ENCODE measurements at places on chromosomes 12 and 14.

- DNase-seq, result no peak
Measured at GRCh38 chr12:11761869-11762567, 112.5 kb downstream of the ETV6 start.

DNA sequence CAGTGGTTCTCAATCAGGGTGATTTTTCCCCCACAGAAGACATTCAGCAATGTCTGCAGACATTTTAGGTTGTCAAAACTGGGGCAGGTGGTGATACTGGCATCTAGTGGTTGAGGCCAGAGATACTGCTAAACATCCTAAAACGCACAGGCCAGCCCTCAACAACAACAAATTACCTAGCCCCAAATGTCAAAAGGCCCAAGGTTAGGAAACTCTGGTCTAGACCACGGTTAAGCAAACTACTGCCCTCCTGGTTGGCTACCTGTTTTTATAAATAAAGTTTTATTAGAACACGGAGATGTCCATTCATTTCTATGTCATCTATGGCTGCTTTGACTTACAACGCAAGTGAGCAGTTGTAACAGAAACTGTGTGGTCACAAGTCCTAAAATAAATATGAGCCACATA is 186.7 kb downstream of the EFCAB11 start:
- peak; percentile 56 for DNase-seq

DNA sequence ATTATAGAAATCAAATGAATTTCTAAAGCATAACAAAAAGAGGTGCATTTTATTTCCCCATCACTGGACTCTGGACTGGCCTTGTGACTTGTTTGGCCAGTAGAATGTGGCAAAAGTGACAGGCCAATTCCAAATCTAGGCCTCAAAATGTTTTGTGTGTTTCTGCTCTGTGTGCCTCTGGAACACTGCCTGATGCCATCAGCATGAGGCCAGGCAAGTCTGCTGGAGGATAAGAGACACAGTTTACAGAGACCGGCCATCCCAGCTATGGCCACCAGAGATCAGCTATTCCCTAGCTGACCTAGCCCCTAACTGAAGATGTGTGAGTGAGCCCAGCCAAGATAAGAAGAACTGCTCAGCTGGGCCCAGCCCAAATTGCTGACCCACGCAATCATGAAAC is 32.9 kb downstream of the ASCL1 start:
- no peak for DNase-seq

DNA sequence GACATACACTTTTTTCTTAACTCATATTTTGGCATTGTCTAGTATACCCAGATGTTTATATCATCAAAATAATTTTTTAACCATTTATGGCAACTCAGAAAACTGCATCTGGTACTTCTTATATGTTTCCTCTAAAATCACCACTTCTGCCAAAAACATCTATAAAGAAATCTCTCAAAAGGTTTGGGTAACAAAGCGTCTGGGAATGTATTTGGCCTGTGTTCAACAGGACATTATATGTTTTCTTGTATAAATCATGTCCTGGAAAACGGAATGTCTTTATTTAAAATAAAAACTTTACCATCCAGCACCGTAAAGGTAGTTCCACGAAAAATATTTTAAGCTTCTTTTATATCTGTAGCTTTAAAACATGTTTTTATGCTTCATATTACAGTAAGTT is 36.1 kb upstream of the FBLN5 start:
- DNase-seq, result peak; percentile 43

DNA sequence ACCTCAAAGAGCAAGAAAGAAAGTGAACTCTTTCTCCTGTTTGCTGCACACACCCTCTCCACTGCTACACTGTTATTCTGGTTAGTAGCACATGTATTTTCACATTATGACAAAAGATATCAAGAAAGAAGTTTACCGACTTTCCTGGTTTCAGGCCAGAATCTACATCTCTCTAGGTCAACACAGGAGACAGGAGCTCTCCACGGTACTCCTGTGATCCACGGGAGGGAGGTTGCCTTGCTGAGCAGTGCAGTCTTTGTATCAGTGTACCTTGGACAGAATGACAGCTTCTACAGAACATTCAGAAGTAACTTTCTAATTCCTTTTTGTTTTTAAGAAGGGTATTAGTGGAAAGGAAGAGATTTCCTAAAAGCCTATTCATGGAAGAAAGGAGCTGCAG is 805.6 kb downstream of the NRXN3 start:
- DNase-seq, result no peak

DNA sequence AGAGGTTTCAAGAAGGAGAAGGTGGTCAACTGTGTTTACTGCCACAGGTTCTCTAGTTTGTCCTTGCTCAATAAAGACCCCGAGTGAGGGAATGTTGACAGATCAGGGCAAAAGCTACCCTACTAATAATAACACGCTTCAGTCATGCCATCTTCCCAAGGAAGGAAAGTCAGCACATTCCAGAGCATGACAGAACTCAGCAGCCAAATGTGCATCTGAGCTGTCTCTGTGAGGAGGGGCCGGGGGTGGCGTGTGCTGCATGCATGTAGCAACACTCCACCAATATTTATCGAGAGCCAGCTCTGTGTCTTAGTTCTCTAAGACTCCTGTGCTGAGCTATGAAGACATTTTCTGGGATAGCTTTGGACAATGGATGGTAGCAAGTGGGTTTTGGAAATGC is 260.4 kb downstream of the DPF3 start:
- DNase-seq, result peak; percentile 69

DNA sequence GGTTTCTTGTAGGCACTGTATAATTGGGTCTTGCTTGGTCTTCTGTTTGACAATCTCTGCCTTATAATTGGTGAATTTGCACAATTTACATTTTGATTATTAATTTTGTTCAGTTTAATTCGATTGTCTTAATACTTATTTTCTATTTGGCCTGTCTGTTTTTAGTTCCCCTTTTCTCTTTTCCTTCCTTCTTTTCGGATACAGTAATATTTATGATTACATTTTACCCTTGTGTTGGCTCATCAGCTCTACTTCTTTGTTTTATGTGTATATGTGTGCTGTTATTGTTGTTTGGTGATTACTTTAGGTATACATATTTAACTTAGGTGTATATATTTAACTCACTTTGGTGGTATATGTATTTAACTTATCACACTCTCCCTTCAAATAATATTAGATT is 12.8 kb upstream of the BEGAIN start:
- DNase-seq, result no peak

DNA sequence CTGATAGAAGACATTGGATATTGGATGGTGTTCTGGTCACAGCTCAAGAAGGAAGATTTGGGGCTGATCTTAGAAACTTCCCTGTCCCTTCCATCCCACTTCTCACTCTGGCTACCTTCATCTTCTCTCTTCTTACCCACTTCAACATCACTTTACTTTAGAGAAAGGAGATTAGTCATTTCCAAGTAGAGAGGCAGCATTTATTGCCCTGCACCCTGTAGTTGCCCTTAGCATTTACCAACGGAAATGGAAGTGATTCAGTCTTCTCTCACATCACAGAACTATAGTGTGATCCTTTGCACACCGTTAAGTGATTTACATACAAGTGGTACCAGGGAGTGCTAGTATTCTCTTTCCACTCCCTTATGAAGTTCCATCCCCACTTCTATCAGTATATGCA is 52.4 kb downstream of the PHLDA1 start:
- peak; percentile 70 for DNase-seq

- DNase-seq, result peak; percentile 31
Measured at GRCh38 chr12:7844116-7844515, 28.6 kb downstream of the SLC2A14 start.

GRCh38 chr14:65042731-65043372 is 56.2 kb downstream of the FNTB start:
- no peak for DNase-seq

DNA sequence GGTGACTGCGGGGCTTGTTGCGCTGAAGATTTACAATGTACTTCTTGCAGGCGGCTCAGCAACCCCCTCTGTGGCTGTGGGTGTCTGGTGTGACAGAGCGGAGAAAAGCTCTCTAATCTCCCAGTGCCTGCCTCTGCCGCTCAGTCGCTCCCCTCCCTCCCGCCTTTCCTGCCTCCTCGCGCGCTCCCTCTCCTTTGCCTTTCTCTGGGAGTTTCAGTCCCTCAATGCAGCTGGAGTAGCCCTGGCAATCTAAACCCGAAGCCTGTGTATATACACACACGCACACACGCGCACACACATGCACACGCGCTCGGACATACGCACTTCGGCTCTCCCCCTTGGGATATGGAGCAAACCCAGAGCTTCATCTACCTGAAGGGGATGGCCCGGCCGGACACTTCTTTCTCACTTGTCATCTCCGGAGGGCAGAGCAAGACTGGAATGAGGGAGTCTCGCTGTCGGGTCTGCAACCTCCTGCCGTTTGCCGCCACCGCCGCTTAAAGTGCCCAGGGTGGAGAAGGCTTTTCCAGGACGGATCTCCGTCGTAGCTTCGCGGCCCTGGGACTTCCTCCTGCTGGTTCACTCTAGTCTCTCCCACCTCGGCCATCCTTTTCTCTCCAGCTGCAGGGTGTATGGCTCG is 599 bp upstream of the TRHDE start:
- peak; percentile 61 for DNase-seq

- no peak for DNase-seq
Measured at GRCh38 chr12:3230758-3231375, 153.7 kb downstream of the TSPAN9 start.

DNA sequence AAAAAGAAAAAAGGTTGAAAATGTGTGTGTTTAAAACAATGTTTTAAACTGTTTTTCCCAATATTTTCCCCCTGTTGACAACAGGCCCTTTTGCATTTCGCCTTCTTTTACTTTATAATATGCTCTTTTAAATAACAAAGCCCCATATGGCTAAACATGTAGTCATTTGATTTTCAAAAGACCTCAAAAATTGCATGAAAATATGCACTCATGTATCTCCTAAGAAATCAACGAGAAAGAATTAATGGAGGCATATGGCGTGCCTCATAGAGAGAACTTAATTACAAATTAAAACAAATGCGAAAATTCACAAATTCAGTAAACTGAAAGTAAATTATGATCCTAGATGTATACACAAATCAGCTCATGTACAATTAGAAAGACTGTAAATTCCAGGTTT is 202.6 kb upstream of the FOXN3 start:
- DNase-seq, result no peak

- DNase-seq, result peak; percentile 78
Measured at GRCh38 chr12:88471331-88472045, 108.8 kb downstream of the KITLG start.

- no peak for DNase-seq
Measured at GRCh38 chr14:102508410-102508773, 1.2 kb downstream of the ANKRD9 start.

DNA sequence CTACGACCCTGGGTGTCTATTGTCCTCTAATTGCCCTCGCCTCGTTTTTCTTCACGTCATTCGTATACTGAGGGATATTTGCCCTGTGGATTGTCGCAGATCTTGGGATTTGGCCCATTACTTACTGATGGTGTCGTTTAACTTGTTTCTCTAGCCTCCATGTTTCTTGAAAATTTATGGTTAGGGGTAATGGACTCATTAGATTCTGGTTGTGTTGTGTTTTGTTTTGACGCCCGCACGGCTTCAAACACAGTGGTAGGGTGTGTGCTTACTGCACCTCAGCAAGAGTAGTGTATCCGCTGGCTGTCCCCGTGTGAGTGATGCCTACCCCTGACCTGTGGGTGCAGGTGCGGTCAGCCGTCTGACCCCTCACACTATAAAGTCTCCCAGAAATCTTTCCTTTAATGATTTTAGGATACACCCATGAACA is 874 bp upstream of the RNU6-8 start:
- no peak for DNase-seq

Data from fibroblast of skin of right quadriceps (primary cell).